ENCODE measurements at places on chromosomes 6 and 20.
A peak's percentile ranks its signal among the peaks of the same experiment; 100 is the strongest.

- DNase-seq: no peak
Observed at GRCh38 chr20:9928281-9928737, 89.4 kb upstream of the PAK5 start.

- no peak for DNase-seq
Observed at GRCh38 chr6:156556811-156557210, 220.4 kb upstream of the ARID1B start.

GRCh38 chr6:2542858-2543218 lies 207.9 kb downstream of the MYLK4 start:
- peak; percentile 96 for DNase-seq

- peak; percentile 58 for DNase-seq
Observed at GRCh38 chr6:14066782-14067406, 50.7 kb upstream of the CD83 start.

- peak; percentile 48 for DNase-seq
Observed at GRCh38 chr6:157514659-157515496, 133.9 kb downstream of the ZDHHC14 start.

DNA sequence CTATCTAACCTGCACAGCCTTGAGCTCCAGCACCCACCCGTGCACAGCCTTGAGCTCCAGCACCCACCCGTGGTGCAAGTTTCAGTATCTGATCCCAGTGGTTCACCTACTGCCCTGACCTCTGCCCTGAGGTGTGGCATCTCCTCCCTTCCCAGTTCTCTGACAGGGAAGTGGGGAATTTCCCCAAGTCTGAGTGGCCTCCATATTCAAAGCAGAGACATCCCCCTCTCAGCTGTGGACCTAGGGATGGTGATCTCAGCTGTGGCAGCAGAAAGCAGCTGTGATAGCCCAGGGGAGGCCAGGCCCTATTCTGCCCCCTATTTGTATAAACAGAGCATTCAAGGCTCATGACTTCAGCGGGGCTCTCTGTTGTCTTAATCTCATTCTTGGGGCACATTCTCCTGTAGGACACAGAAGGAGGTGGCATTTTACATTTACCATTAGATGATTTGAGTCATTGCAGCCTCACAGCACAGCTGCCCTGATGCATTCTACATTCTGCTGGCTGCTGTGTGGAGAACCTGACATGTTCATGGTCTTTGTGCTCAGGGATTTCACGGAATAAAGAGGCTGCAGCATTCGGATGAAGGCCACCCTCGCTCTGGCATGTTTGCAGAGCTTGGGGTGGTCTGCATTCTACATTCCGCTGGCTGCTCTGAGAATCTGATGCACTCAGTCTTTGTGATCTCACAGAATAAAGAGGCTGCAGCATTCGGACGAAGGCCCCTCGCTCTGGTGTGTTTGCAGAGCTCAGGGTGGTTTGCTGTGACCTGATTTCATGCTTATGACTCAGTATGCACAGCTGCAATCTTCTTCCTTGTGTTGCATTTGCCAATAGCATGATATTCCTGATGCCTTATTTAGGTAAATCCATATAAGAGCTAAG lies 16.9 kb downstream of the GPR31 start:
- no peak for DNase-seq

GRCh38 chr6:143328876-143329275 lies 121.6 kb downstream of the ADAT2 start:
- no peak for DNase-seq

- peak; percentile 58 for DNase-seq
Observed at GRCh38 chr6:42409581-42409980, 42.1 kb downstream of the TRERF1 start.

DNA sequence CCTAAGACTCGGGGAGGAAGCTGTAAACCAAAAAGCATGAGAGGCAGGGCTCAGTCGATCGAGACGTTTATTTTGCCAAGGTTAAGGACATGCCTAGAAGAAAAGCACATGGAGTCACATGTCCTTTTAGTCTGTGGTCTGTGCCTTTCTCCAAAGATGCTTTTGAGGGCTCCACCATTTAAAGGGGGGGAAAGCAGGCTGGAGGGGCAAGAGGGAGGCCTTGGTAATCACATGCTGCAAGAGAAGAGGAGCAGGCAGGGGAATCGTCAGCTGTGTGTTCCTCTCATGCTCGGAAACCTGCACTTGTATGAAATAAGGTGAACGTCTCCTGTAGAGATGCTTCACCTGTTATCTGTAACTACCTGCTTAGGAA lies 9.1 kb upstream of the YTHDF1 start:
- no peak for DNase-seq
